A673 (cell line): ENCODE measurements at places on chromosomes 6 and 20. TPM values are rescaled to one million over a fixed set of nuclear protein-coding genes. Genes with fewer than 3 reads are reported as not detected.

Gene HTR1E
- not detected in 2 replicates for total RNA-seq

Gene PSORS1C2
- total RNA-seq = not detected in 2 replicates

Gene TRIM15
- total RNA-seq = not detected in 2 replicates

Gene CTNNBL1
- 88.5 and 99.9 TPM in 2 replicates for total RNA-seq

Gene PPP1R3G
- 0.24 and 0.81 TPM in 2 replicates for total RNA-seq

Gene OR2H1
- total RNA-seq = not detected in 2 replicates

Gene FBXO30
- total RNA-seq = 10.9 and 12.2 TPM in 2 replicates

- DNase-seq = no peak
- H3K4me1 ChIP-seq = no peaks in the 10 kb centered on the region
- H3K4me3 ChIP-seq = no peak overlapping the region
- no peak overlapping the region for H3K27ac ChIP-seq
Measured at GRCh38 chr6:144437105-144437504, 152.0 kb downstream of the UTRN start.

- peaks cover 6% of the 10 kb centered on the region for H3K4me1 ChIP-seq
- H3K4me3 ChIP-seq = no peak overlapping the region
Measured at GRCh38 chr6:130163266-130163665, 59.5 kb downstream of the SAMD3 start.

- no peak overlapping the region for H3K4me3 ChIP-seq
- peaks cover 2% of the 10 kb centered on the region for H3K27me3 ChIP-seq
- H3K27ac ChIP-seq = no peak overlapping the region
- DNase-seq = peak; percentile 12
- no peaks in the 10 kb centered on the region for H3K36me3 ChIP-seq
- H3K4me1 ChIP-seq = no peaks in the 10 kb centered on the region
Measured at GRCh38 chr20:22684763-22685443, 100.5 kb upstream of the FOXA2 start.

- H3K27me3 ChIP-seq = no peaks in the 10 kb centered on the region
- DNase-seq = no peak
- no peak overlapping the region for H3K27ac ChIP-seq
- no peak overlapping the region for H3K4me3 ChIP-seq
- H3K4me1 ChIP-seq = peaks cover 3% of the 10 kb centered on the region
Measured at GRCh38 chr6:167528239-167528638, 203.4 kb downstream of the TTLL2 start.

DNA sequence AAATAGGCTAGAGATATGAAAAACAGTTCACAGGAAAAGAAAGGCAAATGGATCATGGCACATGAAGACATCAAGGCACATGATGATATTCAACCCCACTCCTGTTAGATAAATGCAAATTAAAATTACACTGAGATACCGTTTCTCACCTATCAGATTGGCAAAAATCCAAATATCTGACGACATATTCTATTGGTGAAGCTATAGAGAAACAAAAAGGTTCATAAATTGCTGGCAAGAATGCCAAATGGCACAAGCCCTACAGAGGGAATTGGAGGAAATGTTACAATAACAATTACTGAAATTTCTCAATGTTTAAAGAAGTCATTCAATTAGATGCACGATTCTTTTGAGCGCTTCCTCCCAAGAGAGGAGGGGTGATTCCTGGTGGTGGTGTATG lies 45.3 kb upstream of the DSN1 start:
- peaks cover 38% of the 10 kb centered on the region for H3K36me3 ChIP-seq
- no peak overlapping the region for H3K4me3 ChIP-seq
- no peaks in the 10 kb centered on the region for H3K27me3 ChIP-seq
- H3K27ac ChIP-seq = no peak overlapping the region
- DNase-seq = no peak
- H3K4me1 ChIP-seq = peaks cover 5% of the 10 kb centered on the region

DNA sequence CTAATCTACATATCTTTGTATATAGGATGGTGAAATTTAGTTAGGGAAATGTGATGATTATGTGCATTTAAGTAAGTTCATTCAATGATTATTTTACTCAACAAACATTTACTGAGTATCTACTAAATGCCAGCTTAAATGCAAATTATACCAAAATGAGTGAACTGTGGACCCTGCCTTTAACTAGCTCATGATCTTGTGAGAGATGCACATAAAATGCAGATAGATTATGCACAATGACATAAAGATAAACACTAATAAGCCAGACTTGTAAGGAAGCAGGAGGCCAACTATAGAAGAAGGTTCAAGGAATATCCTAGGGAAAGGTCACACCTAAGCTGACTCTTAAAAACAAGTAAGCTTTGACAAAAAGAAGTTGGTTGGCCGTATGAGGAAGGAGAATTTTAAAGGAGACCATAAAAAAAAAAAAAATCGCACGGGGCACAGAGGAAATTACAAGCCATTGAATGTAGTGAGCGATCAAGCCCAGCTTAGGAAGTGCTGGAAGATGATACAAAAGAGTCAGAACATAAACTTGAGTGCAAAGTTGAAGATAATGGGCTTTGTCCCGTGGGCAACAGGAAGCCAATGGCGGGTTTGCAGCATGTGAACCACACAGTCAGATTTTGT lies 107.9 kb downstream of the NRSN1 start:
- DNase-seq = no peak
- H3K27ac ChIP-seq = no peak overlapping the region
- H3K4me3 ChIP-seq = no peak overlapping the region
- H3K4me1 ChIP-seq = peaks cover 15% of the 10 kb centered on the region

DNA sequence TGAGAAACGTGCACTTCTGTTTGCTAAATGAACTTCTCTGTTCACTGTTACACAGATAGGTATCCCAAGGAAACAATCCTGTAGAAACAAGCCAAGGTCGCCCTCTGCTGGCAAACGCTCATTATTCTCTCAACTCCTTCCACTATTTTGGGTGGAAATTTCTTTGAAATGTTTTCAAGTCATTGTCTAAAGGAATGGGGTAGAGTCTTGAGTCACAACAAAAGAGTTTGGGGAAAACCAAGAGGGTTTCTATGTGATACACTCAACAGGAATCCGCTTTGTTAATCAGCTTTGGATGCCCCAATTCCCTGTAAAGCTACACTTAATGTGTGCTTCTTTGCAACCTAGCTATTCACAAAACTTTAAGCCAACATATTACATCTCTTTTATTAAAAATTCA lies 4.6 kb upstream of the RAE1 start:
- peaks cover 2% of the 10 kb centered on the region for H3K27me3 ChIP-seq
- H3K4me1 ChIP-seq = no peaks in the 10 kb centered on the region
- H3K36me3 ChIP-seq = no peaks in the 10 kb centered on the region
- DNase-seq = peak; percentile 76
- no peak overlapping the region for H3K27ac ChIP-seq
- no peak overlapping the region for H3K4me3 ChIP-seq

DNA sequence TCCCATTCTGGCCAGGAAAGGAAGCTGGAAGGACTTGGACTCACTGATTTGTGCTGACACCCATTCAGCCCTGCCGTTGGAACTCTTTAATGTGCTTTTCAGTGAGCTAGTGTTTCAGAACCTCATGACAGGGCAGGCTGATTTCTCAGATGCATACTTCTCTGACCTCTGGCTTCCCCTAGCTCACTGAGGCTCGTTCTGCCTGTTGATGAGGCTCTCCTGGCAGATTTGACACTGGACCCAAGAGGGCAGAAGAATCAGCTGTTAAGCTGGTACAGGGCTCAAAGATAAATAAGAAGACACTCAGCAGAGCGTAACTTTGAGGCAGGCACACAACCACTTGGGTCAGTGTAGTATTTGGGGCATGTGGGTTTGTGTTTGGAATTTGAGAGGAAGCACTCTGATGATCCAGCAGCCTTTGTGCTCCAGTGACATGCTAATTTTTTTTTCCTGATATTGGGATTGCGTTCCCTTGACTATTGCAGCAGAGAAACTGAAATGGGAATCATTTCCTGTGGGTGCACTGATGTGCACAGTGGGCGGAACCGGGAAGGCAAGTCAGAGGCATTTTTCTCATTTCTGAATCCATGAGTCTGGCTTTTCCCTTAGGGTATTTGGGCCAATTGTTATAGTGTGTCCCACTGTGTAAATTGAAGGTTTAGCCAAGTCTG lies 80.2 kb downstream of the CARMIL1 start:
- no peak overlapping the region for H3K4me3 ChIP-seq
- no peaks in the 10 kb centered on the region for H3K27me3 ChIP-seq
- H3K36me3 ChIP-seq = no peaks in the 10 kb centered on the region

DNA sequence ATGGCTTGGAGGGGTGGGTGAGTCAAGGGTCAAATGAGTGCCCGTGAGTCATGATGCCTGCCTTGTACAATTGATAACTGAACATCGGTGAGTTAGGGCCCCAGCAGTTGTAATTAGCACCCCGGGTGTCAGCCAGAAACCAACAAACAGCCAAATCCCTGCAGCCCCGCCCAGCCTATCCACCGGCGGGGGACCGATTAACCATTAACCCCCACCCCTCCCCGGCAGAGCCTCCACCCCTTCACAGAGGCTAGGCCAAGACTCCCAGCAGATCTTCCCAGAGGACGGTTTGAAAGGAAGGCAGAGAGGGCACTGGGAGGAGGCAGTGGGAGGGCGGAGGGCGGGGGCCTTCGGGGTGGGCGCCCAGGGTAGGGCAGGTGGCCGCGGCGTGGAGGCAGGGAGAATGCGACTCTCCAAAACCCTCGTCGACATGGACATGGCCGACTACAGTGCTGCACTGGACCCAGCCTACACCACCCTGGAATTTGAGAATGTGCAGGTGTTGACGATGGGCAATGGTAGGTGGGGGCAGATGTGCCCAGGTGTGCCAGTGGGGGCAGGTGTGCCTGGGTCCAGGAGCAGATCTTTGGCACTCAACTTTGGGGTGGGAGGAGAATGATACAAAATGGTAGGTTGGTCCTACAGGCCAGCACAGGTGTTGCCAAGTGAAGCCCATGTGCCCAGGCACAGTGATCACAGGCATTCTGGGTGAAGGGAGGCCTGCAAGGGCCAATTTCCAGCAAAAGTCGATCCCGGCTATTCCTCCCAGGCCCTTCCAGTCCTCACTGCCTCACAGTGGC lies 45.7 kb downstream of the HNF4A start:
- no peak overlapping the region for H3K27ac ChIP-seq
- H3K36me3 ChIP-seq = no peaks in the 10 kb centered on the region
- H3K4me1 ChIP-seq = no peaks in the 10 kb centered on the region
- H3K27me3 ChIP-seq = peaks cover 9% of the 10 kb centered on the region
